ENCODE measurements at places on chromosomes 5 and 9.

GRCh38 chr5:93621327-93621798 is 38.3 kb downstream of the NR2F1 start:
- DNase-seq: no peak

GRCh38 chr5:132291026-132291425 is 3.2 kb upstream of the SLC22A4 start:
- DNase-seq: no peak

DNA sequence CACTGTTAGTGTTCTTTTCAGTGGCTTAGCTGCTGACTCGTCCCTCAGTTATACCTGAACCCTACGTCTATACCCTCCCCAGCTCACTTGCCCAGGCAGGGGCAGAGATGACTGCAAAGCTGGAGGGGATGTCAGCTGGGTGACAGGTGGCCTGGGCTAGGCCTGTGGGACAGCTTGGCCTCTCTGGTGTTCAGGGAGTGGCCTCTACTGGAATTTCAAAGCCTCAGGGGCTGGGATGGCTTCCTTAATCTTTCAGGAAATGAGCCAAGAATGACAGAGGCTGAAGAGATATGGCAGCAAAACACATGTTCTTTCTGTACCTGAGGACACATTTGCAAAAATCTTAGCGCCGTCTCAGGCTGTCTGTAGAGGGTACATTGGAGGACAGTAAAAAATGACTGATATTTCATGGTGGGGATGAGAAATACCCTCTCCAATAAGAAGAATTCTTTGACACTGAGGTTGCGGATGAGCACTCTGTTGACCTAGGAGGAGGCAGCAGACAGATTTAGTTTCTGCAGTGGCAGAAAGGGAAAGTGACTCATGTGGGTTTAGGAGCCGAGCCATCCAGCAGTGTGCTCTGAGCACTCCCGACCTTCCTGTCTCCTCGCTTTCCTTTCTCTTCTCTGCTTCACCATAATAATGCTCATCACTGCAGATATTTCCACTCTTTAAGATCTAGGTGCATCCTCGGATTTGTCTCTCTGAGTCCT is 54.4 kb downstream of the ENTREP1 start:
- no peak for DNase-seq

GRCh38 chr5:22928821-22929482 is 75.8 kb upstream of the CDH12 start:
- no peak for DNase-seq

DNA sequence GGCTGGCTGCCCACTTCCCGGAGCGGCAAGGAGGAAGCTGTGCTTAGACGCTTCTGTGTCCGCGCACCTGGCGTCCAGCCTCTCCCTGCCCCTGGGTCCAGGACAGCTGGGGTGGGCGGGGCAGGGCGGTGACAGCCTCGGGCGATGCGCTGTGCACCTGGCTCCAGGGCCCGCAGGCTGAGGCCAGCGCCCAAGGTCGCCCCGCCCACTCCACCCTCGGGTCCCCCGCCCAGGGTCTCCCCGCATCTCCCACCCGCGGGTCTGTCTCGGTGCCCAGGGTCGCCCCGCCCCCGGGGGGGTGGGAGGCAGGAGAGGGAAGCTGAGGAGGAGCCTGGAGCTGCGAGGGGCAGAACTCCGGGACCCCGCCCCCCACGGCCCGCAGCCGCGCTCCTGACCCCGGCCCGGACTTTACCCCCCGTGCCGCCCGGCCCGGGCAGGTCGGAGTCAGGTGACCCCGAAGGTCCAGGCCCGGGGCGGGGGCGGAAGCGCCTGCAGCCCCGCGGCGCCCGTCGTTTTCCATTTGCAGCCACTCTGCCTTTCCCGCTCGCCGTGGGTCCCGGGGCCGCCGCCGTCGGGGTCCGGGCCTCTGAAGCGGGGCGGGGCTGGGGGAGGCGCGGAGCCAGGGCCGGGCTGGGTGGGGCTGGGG is at the start of gene ENTPD8:
ENTPD8 (minus strand) TSS at position 69 of the 646 bp plus-strand sequence. CDS start 3,072 bp downstream, outside the sequence.
- DNase-seq: no peak

- no peak for DNase-seq
Observed at GRCh38 chr5:140821375-140822280, at the start of gene PCDHA5. TSS of gene PCDHA5 (plus strand) at chr5:140821613.

- DNase-seq: no peak
Observed at GRCh38 chr5:176921714-176922113, 22.6 kb upstream of the HK3 start.

All from GDM1 (cell line).